Left kidney (tissue), 8 donors: ENCODE measurements at places on chromosomes 4 and X. TPM values are rescaled to one million over a fixed set of nuclear protein-coding genes. Genes with fewer than 3 reads are reported as not detected.

The GK gene
- polyA plus RNA-seq = 136 TPM

The TMPRSS11D gene
- 0.13 TPM for polyA plus RNA-seq

The GAGE12H gene
- polyA plus RNA-seq = not detected

The ASMT gene
- 0.10 TPM for polyA plus RNA-seq

The SMIM10 gene
- polyA plus RNA-seq = 10.5 TPM

- DNase-seq = no peak
Measured at GRCh38 chrX:112270991-112271390, 188.4 kb upstream of the TRPC5 start.

DNA sequence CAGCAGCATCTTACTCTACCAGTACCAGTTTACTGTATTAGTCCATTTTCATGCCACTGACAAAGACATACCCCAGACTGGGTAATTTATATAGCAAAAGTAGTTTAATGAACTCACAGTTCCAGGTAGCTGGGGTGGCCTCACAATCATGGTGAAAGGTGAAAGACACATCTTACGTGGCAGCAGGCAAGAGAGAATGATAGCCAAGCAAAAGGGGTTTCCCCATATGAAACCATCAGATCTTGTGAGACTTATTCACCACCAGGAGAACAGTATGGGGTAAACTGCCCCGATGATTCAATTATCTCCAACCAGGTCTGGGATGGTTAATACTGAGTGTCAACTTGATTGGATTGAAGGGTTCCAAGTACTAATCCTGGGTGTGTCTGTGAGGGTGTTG is 69.3 kb downstream of the YIPF6 start:
- no peak for DNase-seq

GRCh38 chr4:103498161-103499070 is 221.4 kb downstream of the TACR3 start:
- no peak for DNase-seq

DNA sequence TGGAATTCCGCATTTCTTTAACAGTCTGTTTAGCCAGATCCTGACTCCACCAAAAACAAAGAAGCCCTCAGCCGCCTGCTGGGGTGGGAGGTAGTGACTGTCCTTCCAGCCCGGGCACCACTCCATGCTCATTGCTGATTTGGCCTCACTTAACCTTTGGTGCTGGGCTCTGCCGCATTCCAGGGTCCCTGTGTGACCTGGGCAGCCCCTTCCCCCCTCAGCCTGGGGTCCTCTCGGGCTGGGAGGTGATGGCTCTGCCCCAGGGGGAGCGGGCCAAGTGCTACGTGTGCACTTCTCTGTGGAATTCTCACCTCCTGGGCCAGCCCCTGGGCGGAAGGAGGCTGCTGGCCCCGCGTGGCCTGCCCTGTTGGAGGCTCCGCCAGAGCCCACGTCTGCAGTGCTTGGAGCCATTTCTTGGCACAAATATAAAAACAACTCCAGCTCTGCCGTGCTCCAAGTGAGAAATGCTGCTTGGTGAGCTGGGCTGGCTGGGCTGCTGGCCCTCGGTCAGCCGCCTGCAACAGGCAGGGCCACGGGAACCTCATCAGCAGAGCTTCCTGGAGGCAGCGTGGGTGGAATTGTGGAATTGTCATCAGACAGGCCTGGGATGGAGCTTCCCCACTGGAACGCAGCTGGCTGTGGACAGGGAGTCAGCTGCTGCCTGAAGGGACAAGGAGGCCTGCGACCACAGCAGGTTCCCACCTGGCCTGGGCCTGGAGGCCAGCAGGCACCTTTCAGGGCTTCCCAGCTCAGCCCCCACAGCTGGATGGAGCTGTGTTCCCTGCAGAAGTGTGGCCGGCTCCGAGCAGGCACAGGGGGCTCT is 66.0 kb downstream of the TRMT44 start:
- DNase-seq = no peak

DNA sequence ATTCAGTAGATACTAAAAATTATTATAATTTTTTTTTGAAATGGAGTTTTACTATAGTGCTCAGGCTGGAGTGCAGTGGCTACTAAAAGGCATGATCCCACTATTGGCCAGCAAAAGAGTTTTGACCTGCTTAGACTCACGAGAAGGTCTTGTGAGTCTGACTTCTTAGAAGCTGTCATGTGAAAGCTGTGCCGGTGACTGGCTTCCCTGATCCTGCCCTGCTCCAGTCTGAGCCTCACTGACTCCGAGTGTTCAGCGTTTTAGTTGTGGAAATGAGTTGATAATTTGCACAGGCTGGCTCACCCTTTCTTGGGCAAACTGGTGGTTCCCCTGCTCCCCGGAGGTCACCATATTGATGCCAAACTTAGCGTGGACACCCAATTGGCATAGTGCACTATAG is 16.4 kb upstream of the CXCL8 start:
- no peak for DNase-seq

- no peak for DNase-seq
Measured at GRCh38 chr4:3768842-3769641, 2.9 kb downstream of the ADRA2C start.
